ENCODE measurements at places on chromosomes 2 and 18. TPM values are rescaled to one million over a fixed set of nuclear protein-coding genes. Genes with fewer than 3 reads are reported as not detected.

LHCGR gene
- total RNA-seq, result not detected

MYO3B gene
- not detected for total RNA-seq

WDR35 gene
- 10.6 TPM for total RNA-seq

DOK1 gene
- 10.5 TPM for total RNA-seq

RNF149 gene
- total RNA-seq, result 40.8 TPM

DSC2 gene
- total RNA-seq, result not detected

STPG4 gene
- not detected for total RNA-seq

ALPG gene
- not detected for total RNA-seq

KANSL1L gene
- 32.1 TPM for total RNA-seq

REG1A gene
- not detected for total RNA-seq

ATG4B gene
- total RNA-seq, result 92.4 TPM

DNA sequence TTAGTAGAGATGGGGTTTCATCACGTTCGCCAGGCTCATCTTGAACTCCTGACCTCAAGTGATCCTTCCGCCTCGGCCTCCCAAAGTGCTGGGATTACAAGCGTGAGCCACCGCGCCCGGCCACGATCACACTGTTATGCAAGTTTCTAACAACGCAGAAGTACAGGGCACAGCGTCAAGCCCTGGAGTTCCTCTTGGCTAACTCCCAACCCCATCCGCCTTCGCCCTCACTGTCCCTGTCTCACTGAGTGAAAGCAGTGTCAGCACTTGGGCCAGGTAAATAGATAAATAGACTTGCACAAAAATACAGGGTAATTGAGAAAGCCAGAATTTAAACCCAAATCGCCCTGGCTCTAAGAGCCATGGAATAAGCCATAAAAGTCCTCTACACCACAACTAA lies 111.7 kb downstream of the ACVR1 start:
- DNase-seq, result no peak

GRCh38 chr2:25673300-25674076 lies at the start of gene DTNB:
Gene DTNB (minus strand): TSS chr2:25673577. CDS start chr2:25652660, 20,917 bp downstream.
- DNase-seq, result peak; percentile 72

DNA sequence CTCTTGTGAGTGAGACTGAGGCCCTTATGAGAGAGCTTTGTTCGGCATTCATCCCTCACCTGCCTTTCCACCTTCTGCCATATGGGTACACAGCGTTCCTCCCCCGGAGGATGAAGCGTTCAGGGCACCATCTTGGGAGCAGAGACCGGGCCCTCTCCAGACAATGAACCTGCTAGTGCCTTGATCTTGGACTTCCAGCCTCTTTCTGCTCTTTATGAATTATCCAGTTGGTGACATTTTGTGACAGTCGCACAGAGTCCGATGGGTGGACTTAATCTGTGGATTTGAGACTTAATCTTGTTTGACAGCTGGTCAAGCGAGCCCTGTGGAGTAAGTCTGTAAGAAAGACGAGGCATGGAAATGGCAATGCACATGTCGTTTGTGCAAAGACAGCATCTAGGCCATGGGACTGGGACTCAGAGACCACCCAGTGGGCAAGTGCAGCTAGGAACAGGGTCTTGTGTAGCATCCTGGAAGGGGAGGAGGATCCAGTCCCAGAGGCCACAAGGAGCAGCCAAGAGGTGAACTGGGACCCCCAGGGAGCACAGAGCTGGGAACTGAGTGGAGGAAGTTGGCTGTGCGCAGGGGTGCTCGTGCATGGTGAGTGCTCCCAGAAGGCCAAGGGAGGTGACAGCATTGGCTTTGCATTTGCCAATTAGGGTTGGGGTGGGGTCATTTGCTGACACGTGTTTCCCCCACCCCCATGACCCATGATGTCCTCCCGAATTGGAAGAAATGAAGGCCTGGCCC lies 69.5 kb upstream of the HDAC4 start:
- no peak for DNase-seq

DNA sequence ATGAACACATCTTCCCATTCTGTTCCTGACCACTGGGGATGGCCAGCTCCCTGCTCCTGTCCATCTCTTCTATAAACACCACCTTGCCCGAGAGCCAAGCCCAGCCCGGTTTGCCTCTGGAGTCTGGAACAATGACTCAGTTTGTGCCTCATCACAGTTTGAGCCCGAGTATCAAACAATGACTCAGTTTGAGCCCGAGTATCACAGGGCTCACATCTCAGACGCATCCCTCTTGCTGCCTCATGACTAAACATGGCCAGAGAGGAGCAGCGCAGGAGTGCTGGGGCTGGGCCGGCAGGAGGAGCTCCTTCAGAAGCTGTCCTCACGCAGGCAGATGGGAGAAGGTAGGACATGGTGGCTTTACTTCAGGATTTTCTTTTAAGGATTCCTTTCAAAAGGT lies 68.7 kb downstream of the PXDN start:
- peak; percentile 92 for DNase-seq

- no peak for DNase-seq
These were observed 53.3 kb downstream of the CCDC148 start for GRCh38 chr2:158403237-158403636.

- DNase-seq, result no peak
These were observed 158.0 kb upstream of the TWIST2 start for GRCh38 chr2:238689871-238690389.

GRCh38 chr2:200378652-200379290 lies 72.3 kb downstream of the SPATS2L start:
- no peak for DNase-seq

- DNase-seq, result no peak
These were observed 353.9 kb downstream of the CYRIA start for GRCh38 chr2:16311521-16312440.

GRCh38 chr2:64847930-64848329 lies 141.3 kb upstream of the SLC1A4 start:
- DNase-seq, result no peak

DNA sequence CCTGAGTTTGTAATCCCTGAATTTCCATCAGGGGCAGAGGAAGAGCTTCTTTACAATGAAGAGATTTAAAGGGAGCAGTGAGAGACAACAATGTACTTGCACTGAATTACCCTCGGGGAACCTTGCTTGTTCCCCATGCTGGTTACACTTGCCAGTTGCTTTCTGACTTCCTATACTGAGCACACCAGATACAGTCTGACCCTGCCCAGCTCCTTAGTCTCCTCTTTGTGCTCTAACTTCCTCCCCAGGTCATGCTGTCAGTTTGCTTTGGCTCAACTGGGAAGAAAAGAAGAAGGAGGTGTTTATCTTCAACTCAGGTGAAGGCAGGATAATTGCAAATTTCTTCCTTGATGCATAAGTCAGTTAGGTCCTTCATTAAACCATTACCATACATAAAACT lies 658.4 kb downstream of the NYAP2 start:
- DNase-seq, result no peak

DNA sequence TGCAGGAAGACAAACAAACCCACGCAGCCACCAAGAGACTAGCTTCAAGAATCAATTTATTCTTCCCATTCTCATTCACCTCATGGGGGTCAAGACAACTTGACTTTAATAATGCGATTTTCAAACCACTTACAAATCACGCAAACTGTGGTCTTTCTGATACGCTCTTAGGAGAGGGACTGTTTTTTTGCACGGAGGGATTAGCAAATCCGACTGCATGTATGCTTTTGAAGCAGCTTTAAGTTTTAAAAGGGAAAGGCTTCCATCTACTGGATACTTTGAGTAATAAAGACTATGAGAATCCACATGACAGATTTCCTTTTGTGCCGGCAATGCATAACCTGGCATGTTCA lies 322.9 kb upstream of the KCNJ3 start:
- peak; percentile 60 for DNase-seq

DNA sequence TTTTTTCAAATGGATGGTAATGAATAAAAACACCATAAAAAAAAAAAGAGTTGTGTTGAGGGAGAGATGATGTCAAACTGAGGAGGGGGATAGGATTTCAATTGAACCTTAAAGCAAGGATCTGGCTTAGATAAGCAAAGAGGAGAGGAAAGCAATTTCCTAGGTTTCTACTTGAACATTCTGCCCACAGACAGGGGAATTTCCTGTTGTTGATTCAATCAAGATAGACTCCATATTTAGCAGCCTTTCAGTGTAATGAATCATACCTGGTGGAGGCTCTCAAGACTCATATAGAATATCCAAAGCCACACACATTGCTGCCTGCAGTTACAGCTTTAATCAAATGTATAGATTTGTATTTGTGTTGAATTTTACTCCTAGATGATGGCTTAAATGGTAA lies 294.4 kb upstream of the PIK3C3 start:
- DNase-seq, result no peak

- DNase-seq, result no peak
These were observed 1.9 kb downstream of the CABLES1 start for GRCh38 chr18:23137097-23137635.

GRCh38 chr2:27019459-27019858 lies 13.3 kb upstream of the TMEM214 start:
- DNase-seq, result no peak

DNA sequence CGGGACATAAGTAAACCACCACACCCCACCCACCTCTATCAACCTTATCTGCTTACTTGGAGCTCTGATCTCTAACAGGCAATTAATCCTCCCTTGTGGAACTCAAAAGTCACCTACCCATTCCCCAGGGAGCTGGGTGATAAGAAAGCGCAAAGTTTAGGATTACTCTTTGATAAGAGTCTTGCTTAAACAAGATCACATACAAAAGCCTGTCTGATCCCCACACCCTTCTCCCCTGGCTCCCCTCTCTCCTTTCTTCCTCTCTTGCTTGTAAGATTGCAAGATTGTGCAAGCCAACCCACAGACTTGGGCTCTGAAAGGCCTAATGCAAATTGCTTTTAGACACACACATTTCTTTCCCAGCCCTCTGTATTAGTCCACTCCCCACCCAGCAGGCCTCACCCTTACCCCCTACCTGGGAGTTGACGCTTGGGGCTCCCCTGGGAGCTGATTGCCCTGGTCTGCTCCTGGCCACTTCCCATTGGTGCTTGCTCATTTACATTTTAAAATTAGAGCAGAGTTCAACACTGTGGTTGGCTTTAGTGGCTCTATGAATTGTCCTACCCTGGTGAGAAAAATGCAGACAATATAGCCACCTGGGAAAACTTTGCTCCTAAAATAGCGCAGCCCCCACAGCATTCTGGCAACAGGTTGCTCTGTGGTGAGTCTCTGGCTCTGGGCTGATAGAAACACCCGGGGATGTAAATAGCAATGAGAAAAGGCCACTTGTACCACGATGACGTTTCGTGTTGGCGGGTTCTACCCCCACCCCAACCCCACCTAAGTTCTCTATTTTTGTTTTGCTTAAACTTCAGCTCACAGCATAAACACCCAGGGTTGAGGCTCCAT lies 92.8 kb upstream of the MSH2 start:
- peak; percentile 49 for DNase-seq

DNA sequence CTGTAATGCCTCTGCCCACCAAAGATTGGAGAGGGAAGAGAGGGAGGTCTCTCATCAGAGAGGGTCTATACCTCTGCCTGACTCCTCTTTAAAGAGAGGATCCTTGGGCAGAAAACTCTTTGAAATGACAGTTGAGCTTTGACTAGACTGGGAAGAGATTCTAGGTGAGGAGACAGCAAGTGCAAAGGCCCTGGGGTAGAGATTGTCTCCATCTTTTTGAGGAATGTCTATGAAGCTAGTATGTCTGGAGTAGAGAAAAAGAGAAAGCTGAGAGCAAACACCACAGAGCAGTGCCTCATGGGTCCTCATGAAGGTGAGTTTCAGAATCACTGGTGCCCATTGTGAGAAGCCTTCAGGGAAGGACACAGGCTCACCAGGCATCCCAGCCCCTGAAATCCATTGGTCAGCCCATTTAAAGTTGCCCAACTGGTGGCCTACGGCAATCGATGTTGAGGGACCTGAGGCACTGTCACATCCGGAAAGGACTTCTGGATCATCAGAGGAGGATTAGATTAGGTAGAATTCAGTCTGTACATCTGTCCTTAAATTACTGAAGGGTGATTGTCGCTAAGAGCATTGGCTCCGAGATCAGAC lies 31.5 kb downstream of the LBH start:
- no peak for DNase-seq
